ENCODE measurements at places on chromosomes 13 and 19.

- no peak for DNase-seq
Observed at GRCh38 chr19:13028027-13028426, 32.8 kb downstream of the NFIX start.

- no peak for DNase-seq
Observed at GRCh38 chr19:30014770-30015169, 72.7 kb downstream of the URI1 start.

GRCh38 chr19:17632577-17632976, 55.6 kb downstream of the UNC13A start:
- DNase-seq = no peak

- DNase-seq = no peak
Observed at GRCh38 chr13:41782086-41782485, 178.8 kb downstream of the VWA8 start.

DNA sequence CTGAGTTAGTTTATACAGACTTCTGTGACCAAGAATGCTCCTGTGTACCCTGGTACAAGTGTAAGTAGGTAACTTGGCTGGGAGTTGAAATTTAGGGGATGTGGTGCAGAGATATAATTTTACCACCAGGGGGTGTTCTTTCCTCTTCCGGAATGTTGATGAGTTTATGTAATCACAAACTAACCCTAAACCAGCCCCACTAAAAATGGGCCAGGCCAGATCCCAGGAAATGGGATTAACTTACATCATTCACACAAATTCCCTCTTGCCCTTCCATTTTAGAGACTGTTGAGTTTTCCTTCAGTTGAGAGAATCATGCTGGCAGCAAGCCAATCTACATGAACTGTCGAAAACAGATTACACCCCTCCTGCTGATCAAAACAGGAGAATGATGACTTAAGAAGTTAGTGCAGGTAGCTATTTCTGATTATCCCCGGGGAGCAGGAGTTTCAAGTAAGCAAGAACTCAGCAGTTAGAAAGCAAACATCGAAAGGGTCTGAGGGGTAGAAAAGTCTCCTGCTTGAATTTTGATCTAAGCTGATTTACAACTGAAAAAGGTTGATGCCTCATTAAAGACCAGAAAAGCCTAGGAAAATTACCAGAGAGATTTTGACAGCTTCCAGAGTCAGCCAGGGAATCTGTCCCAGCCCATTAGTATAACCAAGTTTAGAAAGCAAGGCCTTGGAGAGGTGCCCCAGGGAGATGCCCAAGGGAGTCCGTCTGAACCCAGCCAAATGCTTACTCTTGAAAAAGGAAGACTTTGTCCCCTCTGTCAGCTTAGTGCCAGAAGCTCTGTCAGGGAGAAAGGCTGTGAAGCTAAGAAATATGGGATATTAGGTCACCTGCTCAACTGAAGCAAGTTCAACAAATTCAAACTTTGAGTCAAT, 32.3 kb upstream of the MED4 start:
- DNase-seq = peak; percentile 80

- DNase-seq = no peak
Observed at GRCh38 chr19:9456018-9456689, 20.8 kb upstream of the ZNF266 start.

- DNase-seq = no peak
Observed at GRCh38 chr13:40228496-40228895, 437.9 kb downstream of the FOXO1 start.

GRCh38 chr13:19056355-19056880, 125.2 kb downstream of the TUBA3C start:
- no peak for DNase-seq

- peak; percentile 80 for DNase-seq
Observed at GRCh38 chr19:42468273-42468796, 25.6 kb upstream of the CXCL17 start.

DNA sequence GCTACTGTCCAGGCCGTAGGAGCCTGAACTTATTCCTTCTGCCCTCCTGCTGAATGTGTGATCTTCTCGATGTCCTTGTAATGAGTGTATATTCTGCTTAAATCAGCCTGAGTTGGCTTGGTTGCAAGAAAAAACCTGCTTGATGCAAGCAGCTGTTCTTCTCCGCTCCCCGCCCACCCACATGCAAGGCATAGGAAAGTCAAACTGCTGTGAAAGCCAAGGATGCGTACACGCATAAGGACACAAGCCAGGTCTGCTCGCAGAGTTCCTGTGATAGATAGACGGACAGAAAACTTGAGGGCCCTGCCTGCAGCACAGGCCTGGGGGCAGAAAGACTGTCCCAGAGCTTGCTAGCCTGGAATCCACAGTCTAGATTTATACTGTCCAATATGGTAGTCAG, 101.1 kb downstream of the DNAJC15 start:
- no peak for DNase-seq

DNA sequence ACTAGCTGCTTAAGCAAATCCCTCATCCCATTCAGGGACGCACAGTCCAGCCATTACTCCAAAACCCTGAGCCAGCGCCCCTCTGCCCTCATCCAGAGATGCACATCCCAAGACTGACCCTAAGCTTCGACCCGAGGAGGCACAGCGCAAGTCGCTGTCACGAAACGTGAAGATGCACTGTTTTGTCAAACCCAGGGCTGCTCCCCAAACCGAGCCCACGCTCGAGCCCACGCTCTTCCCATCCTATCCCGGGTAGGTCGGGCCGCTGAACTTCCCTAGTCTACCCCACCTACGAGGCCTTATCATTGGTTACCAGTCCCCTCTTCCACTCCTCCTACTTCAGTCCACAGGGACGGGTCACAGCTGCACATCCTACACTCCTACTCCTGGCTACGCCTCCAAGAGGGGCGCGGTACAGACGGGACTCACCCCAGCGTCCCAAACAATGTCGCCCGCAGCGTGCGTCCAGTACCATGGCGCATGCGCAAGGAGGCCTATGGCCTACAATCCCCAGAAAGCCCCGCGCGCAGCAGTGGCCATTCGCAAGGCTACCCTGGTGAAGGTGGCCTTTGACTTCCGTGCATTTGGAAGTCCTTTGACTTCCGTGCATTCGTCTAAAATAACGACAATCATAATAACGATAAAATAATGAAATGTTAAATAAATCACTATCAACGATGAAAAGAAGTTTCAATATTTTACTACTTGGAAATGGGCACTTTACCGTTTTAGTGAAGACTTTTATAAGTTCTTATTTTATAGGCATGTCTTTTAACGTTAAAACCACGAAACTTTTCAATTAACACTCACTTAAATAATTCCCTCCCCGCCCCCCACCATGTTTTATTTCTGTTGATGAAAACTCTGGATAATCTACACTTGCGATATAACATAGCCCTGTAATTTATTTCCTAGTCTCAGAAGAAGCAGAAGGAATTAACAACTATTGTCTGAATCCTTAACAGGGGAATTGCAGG, at the start of gene ZNF285:
ZNF285 (minus strand) TSS at position 470 of the 977 bp plus-strand sequence. CDS start 4,395 bp downstream, outside the sequence.
- DNase-seq = peak; percentile 96

GRCh38 chr19:45929247-45929646, 14.7 kb upstream of the NANOS2 start:
- no peak for DNase-seq

DNA sequence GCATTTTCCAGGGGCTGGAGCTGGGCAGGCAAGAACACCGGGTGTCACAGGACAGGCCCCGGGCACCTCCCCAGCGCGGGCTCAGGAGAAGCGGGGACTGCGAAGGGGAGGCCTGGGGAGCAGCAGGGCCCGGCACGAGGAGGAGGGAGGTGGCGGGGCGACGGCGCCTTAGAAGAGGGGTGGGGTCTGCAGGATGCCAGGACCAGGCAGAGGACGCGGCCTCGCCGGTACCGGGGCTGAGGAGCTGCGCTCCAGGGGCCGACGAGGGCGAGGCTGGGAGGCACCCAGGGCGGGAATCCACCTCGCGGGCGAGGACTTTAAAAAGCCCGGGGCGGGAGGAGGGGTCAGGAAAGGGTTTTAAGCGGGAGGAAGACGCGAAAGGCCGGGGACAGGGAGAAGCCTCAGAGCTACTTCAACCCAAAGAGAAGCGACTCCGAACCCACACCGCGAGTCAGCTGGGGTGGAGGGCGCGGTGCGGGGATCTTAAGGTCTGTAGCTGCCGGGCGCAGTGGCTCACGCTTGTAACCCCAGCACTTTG, 665 bp downstream of the ZNF347 start:
- peak; percentile 32 for DNase-seq

DNA sequence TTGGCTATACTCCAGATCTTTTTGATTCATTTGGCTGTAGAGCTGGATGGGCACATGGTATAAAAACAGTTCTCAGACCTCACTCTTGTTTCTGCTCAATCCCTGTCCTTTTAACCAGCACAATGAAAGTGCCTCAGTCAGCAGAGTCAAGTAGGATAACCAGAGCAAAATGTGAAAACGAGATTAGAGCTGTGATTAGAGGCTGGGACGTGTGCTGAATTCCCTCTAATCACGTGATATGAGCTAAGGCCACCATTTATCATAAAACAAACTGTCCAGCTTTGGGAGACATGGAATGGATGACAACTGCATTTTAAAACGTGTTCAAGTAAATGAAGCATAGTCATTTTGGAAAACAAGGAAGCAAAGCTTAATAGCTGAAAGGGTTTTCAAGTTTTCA, 54.1 kb downstream of the GJA3 start:
- no peak for DNase-seq

GRCh38 chr19:53519446-53519845, 18.5 kb upstream of the ZNF331 start:
- no peak for DNase-seq

DNA sequence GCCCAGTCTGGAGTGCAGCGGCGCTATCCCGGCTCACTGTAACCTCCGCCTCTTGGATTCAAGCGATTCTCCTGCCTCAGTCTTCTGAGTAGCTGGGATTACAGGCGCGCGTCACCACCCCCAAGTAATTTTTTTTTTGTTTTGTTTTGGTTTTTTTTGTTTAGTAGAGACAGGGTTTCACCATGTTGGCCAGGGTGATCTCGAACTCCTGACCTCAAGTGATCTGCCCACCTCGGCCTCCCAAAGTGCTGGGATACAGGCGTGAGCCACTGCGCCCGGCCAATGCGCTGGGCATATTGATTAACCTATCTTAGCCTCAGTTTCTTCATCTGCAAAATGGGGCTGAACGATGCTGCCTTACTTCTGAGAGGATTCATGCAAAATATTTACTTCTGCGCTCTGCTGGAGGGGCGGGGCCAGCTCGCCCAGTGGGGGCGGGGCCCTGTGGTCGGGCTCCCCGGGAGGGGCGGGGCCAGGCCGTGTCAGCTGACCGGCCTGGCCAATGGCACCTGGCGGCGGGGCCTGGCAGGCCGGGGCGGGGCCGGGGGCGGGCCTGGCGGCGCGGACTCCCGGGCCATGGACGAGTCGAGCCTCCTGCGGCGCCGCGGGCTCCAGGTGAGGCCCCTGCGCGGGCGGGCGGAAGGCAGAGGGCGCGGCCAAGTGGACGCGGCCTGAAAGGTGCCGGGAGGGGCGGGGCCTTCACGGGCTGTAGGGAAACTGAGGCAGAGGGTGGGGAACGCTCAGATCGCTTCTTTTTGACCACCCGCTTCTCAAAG, at the start of gene MAST3:
MAST3 (plus strand) TSS at position 562 of the 776 bp plus-strand sequence; CDS start at position 577, 15 bp downstream.
- peak; percentile 88 for DNase-seq
